ENCODE measurements at places on chromosomes 4 and X. TPM values are rescaled to one million over a fixed set of nuclear protein-coding genes. Genes with fewer than 3 reads are reported as not detected.
A peak's percentile ranks its signal among the peaks of the same experiment; 100 is the strongest.

DNA sequence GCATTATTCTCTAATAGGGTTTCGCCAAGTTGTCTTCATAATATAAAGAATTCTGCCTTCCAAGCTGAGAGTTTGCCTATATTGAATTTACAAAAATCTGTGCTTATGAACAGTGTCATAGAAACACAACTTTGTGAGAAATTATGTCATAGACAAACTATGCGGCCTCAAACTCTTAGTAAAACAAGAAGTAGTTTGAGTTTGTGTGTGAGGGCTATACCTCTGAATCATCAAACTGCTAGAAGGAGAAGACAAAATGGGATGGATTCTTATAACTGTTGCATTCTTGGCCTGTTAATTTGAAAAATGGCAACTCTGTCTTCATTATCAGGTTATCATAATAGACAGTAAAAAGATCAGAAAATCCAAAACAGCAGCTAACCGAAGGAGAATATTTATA is 46.1 kb upstream of the NAP1L5 start:
- DNase-seq = no peak

DNA sequence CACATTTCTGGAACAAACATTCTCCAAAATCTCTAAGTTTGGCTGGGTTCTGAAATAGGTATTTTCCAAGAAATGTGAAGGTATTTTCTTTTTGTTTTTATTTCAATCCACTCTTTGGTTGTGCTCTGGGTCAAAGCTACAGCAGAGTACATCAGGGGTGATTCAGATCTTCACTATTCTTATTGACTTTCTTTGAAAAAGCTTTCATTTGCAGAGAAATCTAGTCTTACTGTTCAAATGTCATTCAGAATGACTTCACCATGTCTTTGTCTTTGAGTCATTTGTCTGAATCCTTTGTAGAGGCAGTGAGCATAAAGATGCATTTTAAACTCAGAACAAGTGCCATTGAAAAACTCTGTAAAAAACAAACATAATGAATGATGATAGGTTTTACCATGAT is 547.2 kb upstream of the ADGRL3 start:
- no peak for DNase-seq

GRCh38 chrX:78331708-78332107 is 4.3 kb upstream of the CYSLTR1 start:
- no peak for DNase-seq

DNA sequence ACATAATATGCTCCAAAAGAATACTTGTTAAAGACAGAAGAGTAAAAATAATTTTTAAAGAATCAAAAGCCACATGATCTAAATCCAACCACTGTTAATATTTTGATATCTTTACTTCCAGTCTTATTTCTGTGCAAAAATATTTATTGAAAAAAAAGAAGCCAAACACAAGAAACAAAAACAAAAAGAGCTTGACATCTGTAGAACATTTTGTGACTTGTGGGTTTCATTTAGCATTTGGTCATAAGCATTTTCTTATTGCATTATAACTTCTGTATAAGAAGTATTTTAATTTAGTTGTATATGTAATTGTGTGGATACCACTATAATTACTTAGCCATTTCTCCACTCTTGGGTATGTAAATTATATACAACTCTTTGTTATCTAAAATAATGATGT is 63.1 kb downstream of the DIPK2B start:
- DNase-seq = no peak

DNA sequence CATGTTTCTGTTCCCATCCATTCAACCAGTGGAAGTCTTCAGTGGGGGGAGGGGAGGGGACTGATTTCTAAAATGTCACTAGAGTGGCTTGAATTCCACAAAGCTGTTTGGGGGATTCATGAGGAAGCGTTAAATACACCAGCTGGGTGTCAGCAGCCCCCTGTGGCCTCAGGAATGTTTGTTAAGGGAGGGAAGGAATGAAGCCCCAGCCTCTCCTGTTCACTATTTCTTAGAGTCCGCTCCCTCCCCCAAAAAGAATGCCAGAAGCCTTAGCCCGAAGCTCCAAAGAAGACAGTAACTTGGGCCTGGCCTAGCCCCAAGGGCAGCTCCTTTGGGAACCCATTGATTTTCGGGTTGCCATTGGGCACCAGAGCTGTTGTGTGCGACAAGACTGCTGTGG is 3.3 kb downstream of the SHROOM2 start:
- DNase-seq = no peak

GRCh38 chr4:58453956-58454355 is 1343.8 kb upstream of the IGFBP7 start:
- no peak for DNase-seq

Gene NUP62CL
- total RNA-seq = 14.8 TPM

Gene ARMCX6
- 20.5 TPM for total RNA-seq

Gene PDZD4
- total RNA-seq = 0.17 TPM

DNA sequence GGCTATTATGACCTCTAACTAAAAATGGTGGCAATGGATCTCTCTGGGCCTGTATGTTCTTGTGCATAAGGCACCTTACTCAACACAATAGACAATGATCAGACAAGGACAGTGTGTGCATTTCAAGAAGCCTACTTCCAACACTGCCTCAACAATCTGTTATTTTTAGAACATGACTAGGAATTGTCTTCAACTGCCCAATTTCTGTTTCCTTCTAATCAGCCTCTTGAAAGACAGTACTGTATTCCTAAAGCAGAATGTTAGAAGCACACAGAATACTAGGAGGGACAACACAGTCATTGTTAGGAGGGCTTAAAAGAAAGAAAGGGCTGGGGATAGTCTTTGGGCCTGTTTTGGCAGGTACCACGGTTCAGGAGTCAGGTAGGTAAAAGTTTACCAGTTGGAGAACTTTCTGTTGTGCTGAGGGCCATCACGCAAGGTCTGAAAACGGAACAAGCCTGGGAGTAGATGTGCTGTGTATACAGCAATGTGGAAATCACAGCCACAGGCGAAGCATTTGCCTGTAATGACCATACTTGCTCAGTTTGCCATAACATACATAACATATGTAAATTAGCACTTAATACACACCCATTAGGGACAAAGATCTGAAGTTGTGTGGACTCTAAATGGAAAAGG is 100.8 kb upstream of the ATXN3L start:
- DNase-seq = no peak

Gene SSX4
- not detected for total RNA-seq

DNA sequence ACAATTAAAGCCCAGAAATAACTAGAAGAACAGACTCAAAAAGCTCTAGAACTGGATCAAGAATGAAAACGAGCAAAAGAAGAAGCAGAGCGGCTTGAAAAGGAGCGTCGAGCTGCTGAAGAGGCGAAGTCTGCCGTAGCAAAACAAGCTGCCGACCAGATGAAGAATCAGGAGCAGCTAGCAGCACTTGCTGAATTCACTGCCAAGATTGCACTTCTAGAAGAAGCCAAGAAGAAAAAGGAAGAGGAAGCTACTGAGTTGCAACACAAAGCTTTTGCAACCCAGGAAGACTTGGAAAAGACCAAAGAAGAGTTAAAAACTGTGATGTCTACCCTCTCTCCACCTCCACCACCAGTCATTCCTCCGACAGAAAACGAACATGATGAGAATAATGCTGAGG is 56.1 kb upstream of the PPP4R3C start:
- DNase-seq = no peak

Gene SPATA4
- not detected for total RNA-seq

Gene HSFX3
- total RNA-seq = not detected

- no peak for DNase-seq
These were observed 13.7 kb downstream of the ADH6 start for GRCh38 chr4:99205153-99205979.

DNA sequence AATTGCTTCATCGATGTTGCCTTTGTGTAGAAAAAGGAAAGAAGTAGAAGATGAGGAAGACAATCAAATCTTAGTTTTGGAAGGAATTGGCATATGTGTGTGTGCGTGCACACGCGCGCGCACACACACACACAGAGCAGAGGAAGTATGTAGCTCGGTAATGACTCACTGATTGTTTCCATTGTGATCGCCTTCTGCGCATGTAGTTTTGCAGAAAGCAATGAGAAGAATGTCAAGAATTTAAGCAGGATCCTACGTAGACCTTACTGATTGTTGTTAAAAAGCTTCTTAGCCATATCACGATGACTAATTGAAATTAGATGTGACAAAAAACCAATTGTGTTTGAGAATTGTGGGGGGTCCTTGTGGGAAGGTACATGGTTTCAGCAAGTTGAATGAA is 12.8 kb upstream of the LIMCH1 start:
- DNase-seq = peak; percentile 83

- DNase-seq = no peak
These were observed 48.1 kb downstream of the RHOXF2B start for GRCh38 chrX:120029354-120029753.

- no peak for DNase-seq
These were observed 37.0 kb downstream of the DLG3 start for GRCh38 chrX:70481471-70482270.

DNA sequence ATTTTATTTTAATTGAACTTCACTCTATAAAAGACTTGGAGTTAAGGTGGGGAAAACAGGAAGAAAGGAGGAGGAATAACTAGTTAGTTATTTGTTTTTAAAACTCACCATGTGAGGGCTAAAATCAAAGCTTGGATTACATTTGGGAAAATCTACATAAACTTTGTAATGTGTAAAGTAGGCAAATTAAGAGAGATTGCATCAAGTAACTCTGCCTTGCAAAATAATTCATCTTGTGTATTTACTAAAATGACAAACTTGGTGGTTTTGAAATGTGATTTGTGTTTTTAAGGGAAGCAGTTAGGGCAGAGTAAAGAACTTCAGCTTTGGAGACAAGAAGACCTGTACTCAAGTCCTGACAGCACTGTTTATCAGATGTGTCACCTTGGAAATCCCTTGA is 43.3 kb upstream of the RASSF6 start:
- no peak for DNase-seq

DNA sequence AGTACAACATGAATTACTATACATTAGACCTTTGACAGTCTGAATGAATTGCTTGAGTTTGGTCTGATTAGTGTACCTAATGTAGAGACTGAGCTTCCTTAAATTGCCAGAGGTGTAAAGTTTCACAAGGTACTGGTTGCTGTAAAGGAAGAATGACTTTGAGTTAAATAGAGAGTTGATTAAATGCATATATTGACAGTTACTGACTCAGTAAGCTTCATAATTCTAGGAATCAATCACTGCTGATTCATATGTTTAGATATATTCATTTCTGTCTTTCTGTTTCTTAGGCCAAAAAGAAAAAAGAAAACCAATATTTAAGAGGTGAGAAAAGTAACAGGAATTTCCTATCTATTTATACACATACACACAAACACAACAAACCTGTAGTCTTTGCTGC is 16.2 kb upstream of the ART3 start:
- no peak for DNase-seq

GRCh38 chrX:1196436-1196835 is 16.0 kb downstream of the CRLF2 start:
- no peak for DNase-seq

GRCh38 chr4:4853371-4853823 is 6.1 kb upstream of the MSX1 start:
- DNase-seq = no peak

GRCh38 chr4:7513671-7514070 is 78.9 kb upstream of the PSAPL1 start:
- DNase-seq = no peak

- no peak for DNase-seq
These were observed 228.8 kb upstream of the PGRMC2 start for GRCh38 chr4:128516301-128516969.

Measured in epithelial cell of proximal tubule (primary cell).